ENCODE measurements at places on chromosomes 4 and X.

DNA sequence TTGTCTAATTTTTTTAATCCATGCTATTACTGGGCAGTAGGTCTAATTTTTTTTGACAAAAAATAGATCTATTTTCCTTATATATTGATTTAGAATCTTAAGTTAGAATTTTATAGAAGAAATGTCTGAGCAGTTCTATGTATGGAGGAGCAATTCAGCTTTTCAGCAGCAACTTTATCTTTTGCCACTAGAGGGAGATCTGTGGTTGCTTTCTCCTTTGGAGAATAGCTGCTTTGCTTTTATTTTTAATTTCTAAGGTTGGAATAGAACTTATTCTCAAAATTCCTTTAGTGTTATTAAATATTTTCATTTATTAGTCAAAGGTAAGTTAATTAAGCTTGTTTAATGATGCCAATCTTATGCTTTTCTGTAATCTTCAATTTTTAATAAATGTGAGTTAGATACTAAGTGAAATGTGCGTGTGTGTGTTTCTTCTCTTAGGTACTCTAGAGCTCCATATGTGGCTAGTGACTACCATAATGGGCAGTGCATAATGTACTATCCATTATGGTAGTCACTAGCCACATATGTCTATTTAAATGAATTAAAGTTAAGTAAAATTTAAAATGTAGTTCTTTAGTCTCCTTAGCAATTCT lies 29.3 kb downstream of the FAM199X start:
- DNase-seq = peak; percentile 13

DNA sequence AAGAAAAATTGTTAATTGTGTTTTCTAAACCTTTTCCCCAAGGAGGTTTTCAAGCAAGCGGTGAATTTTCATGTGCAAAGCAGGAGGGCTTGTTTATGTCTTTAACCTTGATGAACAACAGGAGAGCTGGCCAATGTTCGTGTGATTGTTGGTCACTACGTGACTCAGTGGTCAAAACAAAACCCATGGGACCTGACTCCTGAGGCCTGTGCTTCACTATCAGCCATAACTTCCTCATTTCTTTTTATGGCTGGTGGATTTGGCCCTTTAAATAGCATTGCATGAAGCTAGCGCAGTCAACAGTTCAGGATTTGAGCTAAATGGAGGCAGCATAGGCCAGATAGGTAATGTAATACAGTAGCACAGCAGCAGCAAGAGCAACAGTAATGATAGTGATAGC lies 80.5 kb downstream of the MID1IP1 start:
- no peak for DNase-seq

DNA sequence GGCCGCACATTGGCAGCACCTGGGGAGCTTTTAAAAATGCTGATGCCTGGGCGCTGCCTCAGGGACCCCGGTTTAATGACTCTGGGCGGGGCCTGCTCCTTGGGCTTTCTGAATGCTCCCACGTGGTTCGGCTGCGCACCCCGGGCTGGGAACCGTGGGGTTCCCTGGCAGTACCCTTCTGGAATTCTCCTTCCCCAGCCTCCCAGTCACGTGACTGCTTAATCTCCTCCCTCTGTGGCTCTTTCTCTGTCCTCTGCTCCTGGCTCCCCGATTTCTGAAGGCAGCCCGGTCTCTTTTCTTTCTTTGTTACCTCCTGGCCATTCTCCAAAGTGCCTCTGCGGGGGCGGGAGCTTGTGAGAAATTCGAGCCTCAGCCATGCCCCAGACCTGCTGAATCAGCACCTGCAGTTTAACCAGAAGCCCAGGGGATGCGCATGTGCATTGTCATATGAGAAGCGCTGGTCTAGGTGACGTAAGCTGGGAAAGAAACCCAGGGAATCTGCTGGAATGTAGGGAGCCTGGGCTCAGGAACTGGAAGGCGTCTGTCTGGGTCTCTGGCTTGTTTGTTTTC lies 16.6 kb downstream of the CLCN4 start:
- peak; percentile 85 for DNase-seq

GRCh38 chrX:15398874-15399273 lies 14.7 kb upstream of the VEGFD start:
- DNase-seq = no peak

GRCh38 chrX:8374041-8374825 lies 90.4 kb upstream of the VCX3B start:
- no peak for DNase-seq

DNA sequence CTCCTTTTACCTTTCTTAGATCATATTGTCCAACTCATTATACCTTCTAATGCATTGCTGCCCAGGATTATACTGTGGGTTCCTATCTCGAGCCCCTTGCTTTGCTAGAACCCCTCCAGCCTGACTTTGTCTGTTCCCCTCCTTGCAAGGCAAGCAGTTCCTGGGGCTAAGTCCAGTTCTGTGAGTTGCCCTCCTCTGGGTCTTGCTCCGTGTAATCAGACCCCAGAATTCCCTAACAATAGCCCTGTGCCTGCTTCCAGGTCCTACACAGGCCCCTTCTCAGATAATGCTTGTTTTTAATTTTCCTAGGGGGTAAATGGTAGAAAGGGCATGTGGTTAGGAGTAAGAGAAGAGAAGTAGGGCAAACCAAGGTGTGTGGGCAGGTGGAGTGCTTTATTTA lies 145.9 kb downstream of the FSTL5 start:
- DNase-seq = no peak

GRCh38 chrX:28851871-28852270 lies 264.6 kb downstream of the IL1RAPL1 start:
- DNase-seq = no peak

DNA sequence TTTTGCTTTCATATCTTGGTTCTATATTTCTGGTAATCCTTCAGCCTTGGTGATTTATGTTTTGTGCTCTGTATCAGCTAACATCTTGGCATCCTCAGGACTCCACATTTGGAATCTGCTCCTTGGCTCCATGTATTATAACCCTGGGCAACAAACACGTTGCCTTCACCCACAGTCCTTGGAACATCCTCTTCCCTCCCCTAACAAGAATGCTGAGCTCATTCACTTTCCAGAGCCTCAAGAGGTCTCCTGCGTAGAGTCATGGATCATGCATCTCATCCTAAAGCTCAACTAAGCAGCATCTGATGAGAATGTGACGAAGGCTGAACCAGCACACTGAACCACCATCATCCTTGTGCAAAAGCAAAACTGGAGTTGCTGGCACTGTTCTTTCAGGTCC lies 60.5 kb upstream of the C1GALT1C1 start:
- DNase-seq = no peak

GRCh38 chr4:95758001-95758400 lies 81.9 kb upstream of the PDHA2 start:
- no peak for DNase-seq

- DNase-seq = no peak
Measured at GRCh38 chr4:156959298-156959702, 12.3 kb downstream of the PDGFC start.

GRCh38 chrX:110684653-110685052 lies 111.0 kb downstream of the CHRDL1 start:
- no peak for DNase-seq

DNA sequence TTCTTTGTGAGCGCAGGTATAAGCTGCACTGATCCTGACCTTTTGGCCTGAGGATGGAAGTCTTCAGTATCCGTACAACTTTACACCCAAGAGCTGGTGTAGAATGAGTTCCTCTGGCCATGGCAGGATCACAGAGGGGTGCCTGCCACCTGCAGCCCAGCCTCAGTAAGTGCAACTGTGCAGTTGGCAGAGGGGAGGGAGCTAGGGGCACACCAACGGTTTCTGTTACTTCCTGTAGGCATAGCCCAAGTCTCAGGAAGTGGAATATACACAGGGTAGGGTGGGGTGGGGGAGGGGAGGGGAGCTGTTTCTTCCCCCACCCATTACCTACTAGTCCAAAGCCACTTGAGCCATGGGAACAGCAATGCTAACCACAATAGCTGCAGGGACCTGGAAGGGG lies 85.4 kb upstream of the GBA3 start:
- peak; percentile 4 for DNase-seq

GRCh38 chr4:139872274-139872673 lies 206.7 kb downstream of the MGST2 start:
- DNase-seq = peak; percentile 91

DNA sequence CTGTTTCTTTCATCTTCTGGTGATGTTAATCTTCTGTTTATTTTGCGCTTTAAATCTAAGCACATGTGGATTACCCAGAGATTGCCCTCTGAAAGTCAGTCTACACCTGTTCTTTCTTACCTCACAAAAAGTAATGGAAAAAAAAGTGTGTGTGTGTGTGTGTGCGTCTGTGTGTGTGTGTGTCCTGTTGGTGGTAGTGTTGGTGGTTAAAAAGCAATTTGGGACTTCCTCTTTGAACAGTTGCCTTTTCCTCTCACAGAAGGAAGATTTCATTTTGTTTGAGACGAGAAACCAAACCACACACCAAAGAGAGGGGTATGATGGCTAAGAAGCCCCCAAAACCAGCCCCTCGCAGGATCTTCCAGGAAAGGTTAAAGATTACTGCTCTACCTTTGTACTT lies at the start of gene STAP1:
Gene STAP1, plus strand, starts transcription at position 235 of the 400 bp plus-strand sequence. Its CDS starts 83 bp downstream, at position 318.
- DNase-seq = no peak

DNA sequence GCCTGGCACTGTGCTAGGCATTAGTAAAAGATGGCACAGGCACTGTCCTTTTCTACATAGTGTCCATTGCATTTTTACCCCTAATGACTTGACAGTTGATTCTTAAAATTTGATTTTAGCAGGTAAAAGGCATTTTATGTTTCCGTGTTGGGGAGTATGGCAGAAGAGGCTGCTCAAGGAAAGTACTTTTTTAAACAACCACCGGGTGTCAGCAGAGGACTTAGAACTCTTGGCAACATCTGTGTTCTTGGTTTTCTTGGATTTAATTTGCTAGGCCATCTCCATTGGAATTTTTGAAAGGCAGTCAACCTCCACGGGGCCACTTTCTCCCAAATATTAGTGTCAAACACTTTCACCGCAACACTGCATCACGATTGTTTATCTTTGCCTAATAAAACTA lies 102.9 kb downstream of the TSPAN7 start:
- DNase-seq = peak; percentile 33

GRCh38 chr4:45358573-45359506 lies 632.5 kb upstream of the GNPDA2 start:
- no peak for DNase-seq

All from stromal cell of bone marrow (primary cell).